ENCODE measurements at places on chromosomes 13 and 19.

DNA sequence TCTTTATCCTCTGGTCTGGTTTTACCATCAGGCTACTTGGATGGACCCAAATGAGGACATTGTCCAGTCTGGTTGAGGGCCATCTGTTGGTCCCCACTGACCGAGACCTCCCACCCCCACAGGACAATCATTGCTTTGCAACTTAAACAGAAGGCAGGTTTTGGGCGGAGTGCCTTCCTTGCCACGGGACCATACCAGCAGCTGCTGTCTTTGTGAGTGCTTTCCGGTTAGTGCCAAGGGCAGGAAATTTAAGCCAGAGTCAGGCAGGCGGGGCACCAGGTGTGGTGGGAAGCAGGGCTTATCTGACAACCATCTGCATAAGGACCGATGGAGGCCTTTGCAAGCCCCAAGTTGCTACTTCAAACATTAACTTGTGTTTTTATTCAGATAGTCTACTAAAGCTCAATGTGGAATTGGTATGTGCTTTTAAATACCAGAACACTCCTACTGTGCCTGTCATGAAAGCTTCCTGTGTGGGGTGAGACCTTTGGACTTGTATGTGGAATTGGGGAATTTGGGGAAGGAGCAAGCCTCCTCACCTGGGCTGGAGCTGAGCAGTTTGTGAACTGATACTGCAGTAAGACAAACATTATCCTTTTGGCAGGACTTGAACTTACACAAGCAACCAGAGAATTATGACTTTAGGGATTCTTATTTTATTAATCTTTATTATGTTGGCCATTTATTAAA lies 39.3 kb upstream of the UBE2L5 start:
- DNase-seq: no peak

GRCh38 chr13:71320452-71320851 lies 546.6 kb downstream of the DACH1 start:
- peak; percentile 2 for DNase-seq

DNA sequence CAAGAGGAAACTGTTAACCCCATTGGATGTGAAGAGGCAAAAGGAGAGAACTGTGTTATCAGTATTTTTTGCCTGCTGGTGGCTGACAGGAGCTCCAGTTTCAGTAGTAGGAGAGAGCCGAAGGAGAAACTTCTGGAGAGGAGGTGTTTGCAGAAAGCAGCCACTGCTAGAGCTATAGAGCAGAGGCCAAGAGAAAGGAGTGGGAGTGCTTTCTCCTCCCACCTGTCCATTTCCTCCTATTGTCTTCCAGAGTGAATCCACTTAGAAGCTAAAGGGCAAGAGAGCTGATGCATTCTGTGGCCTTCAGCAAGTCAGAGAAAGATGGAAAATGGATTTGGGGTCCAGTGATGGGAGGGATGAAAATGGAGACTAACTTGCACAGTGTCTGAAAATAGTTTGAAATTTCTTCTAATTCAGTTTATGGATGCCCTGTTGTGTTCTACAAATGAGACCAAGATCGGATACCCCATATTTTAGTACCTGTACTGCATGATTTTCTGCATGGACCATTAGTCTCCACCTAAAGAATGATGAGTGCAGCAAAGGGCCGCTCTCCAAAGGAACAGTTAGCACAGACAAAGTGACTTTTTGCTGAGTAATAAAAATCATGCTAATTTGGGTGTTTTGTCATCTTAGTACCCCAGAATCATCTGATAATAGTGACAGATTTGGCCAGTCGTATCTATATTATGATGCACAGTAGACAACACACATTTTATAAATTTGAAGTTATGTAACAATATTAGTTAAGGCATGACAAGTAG lies 10.7 kb downstream of the HS6ST3 start:
- no peak for DNase-seq

- DNase-seq: no peak
These were observed 307.6 kb downstream of the ZNF536 start for GRCh38 chr19:30679789-30680188.

- peak; percentile 13 for DNase-seq
These were observed 3.0 kb upstream of the COX6B1 start for GRCh38 chr19:35644987-35645679.

- no peak for DNase-seq
These were observed 31.5 kb downstream of the ZFR2 start for GRCh38 chr19:3837332-3837731.

DNA sequence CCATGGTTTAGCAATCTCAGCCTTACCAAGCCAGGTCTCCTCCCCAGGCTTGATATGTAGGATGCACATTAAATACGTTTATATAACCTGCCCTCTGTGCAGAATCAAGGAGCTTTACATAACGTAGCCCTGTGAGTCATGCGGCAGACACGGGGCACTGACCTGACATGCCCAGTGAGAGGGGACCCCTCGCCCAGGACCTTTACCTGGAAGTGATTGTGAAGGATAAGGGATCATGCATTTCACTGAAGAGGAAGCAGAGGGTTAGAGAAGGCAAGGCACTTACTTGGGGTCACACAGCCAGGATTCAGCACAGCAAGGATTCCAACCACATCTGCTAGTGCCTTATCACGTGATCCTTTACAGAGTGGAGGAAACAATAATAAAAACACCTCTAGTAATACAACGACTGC lies 18.9 kb upstream of the FOSB start:
- DNase-seq: no peak

DNA sequence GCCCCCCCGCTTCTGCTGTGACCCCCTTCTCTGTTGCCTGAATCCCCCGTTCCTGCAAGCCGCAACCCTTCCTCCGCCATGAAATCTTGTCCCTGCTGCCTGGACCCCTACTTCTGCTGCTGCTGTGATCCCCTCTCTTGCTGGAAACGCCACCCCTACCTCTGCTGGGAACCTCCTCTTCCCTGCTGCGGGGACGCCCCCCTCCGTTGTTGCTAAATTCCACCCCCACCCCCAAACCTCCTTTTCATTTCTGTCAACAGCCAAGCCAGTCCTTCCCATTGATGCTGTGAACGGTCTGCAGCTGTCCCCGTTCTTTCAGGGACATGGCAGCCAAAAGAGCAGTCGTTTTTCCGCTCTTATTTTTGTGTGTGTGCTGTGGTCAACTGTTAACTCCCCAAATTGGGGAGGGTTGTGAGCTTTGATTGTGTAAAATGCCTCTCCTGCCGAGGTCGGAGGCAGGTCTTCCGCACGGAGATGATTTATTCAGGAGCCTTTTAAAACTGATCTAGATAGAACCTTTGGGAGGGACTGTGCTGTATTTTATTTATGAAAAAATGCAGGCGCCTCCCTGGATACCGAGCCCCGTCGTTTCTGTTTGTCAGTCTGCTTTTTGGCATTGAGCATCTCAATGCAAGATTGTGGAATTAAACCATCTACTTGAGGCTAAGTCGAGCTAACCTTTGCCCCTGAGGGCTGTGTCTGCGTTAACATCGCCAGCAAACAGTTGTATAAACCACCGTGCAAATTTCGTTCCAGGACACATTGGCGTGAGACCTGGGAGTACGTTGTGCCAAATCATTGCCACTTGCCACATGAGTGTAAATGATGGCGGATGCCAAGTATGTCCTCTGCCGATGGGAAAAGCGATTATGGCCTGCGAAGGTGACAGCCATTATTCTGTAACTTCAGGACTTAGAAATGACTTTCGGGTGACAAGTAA lies 27.9 kb upstream of the NDUFS7 start:
- no peak for DNase-seq

GRCh38 chr19:1400281-1401137 lies 833 bp downstream of the GAMT start:
- no peak for DNase-seq

- no peak for DNase-seq
These were observed 14.7 kb downstream of the ELL start for GRCh38 chr19:18507021-18507726.

GRCh38 chr19:7720351-7720750 lies 11.6 kb downstream of the CLEC4G start:
- no peak for DNase-seq

GRCh38 chr13:110391273-110391672 lies 84.2 kb downstream of the COL4A2 start:
- DNase-seq: no peak

GRCh38 chr13:108974686-108975085 lies 345.3 kb downstream of the MYO16 start:
- no peak for DNase-seq

DNA sequence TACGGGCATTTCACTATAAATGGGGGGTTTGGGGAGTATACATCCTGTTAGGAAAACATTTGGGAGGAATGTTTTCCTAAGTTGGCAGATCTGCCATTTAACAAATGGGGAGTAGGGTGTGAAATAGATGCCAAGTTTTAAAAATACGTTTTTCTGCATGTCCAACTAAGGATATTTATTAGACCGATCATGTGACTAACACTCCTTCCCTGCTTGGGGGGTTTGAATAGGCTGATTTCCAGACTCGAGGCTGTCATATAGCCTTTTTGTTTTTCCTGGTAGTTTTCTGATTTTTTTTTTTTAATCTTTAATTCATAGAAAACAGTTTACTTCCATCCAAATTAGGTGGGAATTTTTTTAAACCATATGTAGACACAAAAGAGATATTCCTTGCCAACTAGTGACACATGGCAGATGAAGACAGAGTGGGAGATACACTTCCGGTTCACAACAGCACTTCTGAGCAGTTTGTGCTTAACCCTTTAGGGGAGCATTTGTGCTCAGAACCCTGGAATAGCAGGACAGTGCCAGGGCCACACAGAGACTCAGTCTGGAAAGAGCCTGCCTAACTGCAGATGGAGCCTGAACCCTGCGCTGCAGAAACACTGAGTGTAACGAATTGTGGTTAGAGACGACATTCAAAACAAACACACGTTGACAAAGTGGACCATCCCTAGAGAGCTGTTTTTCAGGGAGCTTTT lies 5.6 kb upstream of the GATAD2A start:
- no peak for DNase-seq

DNA sequence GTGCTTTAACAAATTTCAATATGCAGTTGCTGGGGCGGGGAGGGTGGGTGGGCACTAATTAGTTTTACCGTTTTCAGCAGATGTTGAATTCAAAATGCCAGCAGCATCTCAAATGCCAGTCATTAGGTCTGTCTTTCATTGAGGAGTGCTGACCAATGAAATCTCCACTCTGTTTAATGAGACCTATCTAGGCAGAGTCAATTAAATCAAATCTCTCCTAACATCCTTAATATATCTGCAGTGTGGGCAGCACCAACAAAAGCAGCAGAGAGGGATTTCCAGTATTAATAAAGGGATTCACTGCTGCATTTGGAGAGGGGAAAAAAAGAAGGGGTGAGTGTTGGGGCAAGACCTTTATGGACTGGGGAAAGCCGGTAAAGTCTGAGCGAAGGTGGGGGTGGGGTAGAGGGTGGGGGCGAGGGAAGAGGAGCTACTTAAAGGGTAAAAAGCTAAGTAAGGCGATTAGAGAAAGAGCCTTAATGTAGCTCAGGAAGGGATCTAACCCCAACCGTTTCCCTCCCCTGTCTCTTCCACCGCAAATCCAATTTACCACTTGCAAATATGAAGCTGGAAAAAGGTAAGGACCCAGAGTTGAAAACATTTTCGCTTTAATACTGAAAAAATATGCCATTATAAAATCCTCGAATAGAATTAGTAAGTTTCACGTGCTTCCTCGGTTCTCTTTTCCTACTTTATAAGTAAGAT lies 4.5 kb downstream of the SLITRK1 start:
- DNase-seq: no peak

- DNase-seq: no peak
These were observed 17.1 kb downstream of the C2CD4C start for GRCh38 chr19:391726-392374.

- DNase-seq: no peak
These were observed 1361.3 kb downstream of the UQCRFS1 start for GRCh38 chr19:27851543-27852060.

GRCh38 chr19:48006762-48007161 lies 12.3 kb downstream of the ELSPBP1 start:
- no peak for DNase-seq

GRCh38 chr19:23709347-23709746 lies 22.3 kb upstream of the ZNF675 start:
- no peak for DNase-seq

GRCh38 chr13:40664350-40665125 lies 1.9 kb downstream of the FOXO1 start:
- DNase-seq: no peak

DNA sequence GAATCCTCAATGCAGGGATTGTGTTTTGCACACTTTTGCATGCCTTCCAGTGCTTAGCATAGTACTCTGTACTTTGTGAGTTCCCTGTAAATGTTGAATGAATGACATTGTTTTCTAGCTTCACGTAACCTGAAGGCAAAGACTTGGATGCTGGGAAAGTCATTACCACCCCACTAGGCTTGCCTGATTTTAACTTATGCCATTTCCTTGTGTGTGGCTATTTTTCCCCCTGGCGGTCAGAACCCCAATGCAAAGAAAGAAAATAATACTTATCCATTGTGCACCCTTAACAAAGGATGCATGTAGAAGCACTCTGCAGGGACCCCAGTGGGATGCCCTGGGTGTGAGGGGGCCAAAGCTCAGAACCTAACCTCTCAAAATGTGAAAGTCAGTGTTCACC lies 1.2 kb upstream of the ENOX1 start:
- DNase-seq: no peak

All from fibroblast of skin of left quadriceps (primary cell).